ENCODE measurements at places on chromosomes 11 and 22. TPM values are rescaled to one million over a fixed set of nuclear protein-coding genes. Genes with fewer than 3 reads are reported as not detected.

RNF215 gene
- 20.2 TPM for total RNA-seq

DNA sequence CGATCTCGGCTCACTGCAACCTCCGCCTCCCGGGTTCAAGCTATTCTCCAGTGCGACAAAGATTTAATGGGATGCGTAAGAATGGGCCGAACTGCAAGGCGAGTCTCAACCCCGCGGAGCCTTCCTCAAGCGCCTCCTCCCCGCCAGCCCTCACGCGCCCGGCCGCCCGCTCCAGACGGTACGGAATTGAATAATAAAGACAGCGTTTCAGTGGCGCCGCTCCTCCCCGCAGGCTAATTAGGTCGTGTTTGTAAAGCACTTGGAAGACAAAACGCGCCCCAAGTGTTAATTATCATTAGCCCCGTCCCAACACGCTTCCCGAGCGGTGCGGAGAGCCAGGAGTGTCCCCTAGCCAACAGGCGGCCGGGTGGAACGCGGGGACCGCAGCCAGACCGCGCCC lies 192.0 kb downstream of the BUD13 start:
- DNase-seq: no peak

- no peak for DNase-seq
Observed at GRCh38 chr11:48079596-48079995, 99.2 kb downstream of the PTPRJ start.

DNA sequence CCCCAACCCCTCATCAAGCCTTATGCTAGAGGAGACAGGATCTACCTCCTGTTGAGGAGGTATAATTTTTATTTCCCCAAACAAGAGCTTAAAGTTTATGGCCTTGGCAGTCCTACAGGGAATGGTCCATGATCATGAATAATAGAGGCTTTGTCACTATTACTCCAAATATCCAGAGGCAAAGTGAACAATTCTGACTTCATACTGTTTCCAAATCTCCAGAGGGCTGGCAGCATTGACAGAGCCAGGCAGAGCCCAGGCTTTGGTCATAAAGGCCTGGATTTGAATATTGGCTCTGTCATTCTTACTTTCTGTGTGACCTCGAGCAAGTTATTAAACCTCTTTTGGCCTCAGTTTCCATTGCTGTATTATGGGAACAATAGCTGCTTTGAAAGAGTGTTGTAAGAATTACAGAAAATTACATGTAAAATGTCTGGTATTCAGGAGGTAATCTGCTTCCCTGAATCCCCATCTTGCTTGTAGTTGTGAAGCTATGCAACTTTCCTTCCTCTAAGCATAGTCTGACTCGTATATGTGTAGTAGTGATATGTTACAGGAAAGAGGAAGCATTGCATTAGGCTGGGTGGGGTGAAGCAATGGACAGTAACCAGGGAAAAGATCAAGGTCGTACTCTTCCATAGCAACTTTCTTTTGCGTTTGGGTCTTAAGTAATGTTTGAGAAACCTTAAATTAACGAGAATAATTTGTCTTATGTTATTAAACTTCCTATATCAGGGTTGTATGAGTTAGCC lies 88.8 kb downstream of the CD44 start:
- DNase-seq: no peak

F2 gene
- total RNA-seq: 0.47 TPM

MRGPRG gene
- total RNA-seq: not detected

GTF2H1 gene
- total RNA-seq: 37.3 TPM

DNA sequence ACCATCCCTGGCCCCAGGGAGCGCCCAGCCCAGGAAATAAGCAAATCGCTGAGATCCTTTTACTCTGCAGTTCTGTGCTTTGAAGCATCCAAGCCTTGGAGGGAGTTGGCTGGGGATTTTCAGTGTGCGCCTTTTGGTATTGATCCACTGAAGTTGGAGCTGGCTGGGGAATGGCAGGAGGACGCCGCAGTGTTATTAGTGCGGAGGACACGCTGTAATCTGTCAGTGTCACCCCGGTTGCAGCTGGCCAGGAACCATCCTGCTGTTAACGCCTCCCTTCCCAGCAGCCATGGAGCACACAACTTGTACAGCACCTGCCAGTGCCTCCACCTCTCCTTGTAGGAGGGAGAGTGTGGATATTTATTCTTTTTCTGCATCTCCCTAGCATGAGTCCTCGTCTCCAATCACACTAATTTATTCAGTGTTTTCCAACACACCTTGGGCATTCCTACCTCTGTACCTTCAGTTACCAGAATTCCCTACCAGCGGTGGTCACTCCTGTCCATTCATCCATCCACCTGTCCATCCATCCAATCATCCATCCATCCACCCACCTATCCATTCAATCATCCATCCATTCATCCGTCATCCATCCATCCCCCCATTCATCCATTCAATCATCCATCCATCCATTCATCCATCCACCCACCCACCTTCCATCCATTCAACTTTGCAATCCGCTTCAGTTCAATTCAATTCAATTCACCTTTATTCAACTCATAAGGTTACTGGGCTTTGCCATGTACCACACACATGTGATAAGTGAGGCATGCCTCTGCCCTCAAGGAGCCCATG lies 21.9 kb upstream of the EIF3D start:
- no peak for DNase-seq

TRPC6 gene
- total RNA-seq: not detected

GRCh38 chr11:70914496-70914895 lies 337.9 kb downstream of the SHANK2 start:
- no peak for DNase-seq

DNA sequence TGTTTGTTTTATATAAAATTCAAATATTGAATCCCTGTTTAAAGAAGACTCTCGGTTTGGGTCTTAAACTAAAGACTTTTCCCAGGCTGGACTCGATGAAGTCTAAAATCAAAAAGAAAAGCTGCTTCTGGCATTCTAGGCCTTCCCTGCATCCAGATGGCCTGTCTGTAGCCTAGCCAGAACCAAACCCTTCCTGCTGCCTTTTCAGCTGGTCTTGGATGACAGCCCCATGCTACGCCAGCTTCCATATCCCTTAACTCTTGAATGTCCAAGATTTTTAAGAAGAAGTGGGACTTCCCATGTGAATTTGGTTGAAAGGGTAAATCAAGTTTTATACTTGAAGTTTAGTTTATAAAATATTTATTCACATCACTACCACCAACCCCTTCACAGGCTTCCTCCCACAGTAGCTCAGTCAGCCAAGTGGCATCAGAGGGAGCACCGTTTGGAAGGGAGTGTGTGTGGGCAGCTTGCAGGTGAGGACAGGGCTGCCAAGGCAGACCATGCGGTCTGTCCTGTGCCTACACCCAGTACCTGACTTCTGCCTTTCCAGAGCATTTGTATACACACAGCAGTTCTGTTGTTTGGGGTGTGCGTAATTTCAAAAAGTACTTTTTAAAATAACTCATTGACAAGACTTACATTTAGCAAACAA lies 18.2 kb upstream of the PSMA1 start:
- DNase-seq: no peak

DNA sequence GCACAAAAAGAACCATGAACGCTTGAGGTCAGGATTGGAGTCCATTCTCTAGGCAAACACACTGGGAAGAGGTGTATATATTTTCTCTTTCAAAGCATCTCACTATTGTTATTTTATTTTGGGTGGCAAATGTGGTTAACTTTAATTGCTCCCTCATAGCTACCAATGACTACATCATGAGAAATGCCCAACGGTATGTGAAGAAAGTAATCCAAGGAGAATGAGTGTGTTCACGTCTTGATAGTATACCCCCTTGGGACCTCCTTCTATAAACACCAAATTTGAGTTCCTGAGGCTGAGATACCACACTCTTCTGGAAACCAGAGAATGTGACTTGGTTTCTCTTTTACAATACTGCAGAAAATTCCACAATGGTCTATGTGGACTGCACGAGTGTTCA lies 15.8 kb downstream of the OR8D1 start:
- no peak for DNase-seq

TSGA10IP gene
- total RNA-seq: not detected

All from HCT116 (cell line).